ENCODE measurements at places on chromosomes 13 and 19.

GRCh38 chr13:73411067-73411809 is 352.4 kb downstream of the KLF5 start:
- no peak for DNase-seq

DNA sequence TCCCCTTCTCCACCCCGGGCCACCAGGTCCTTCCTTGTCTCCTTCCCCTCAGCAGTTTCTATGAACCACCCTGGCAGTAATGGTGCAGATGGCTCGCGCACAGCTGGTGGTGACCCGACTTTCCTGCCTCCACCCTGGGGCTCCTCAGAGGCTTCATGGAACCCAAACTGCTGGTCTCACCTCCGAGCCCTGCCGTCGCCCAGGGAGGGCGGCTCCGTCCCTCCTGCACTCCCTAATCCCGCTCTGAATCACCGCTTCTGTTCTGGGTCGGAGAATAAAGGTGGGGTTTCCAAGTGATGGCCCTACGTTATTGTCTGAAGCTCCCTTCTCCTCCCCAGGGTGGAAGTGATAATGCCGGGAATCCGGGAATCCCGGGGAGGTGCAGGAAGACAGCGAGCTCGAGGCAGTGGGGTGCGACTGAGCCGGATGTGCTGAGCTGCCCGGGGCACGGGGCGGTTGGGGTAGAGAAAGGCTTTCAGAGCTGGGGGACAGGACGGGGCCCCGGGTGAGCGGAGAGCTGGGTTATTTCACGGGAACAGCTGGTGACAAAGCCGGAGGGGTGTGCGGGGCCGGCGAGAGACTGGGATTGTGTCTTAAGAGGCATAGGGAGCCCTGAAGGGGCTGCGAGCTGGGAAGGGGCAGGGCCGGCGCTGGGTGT is 711 bp downstream of the FUT2 start:
- DNase-seq = no peak

DNA sequence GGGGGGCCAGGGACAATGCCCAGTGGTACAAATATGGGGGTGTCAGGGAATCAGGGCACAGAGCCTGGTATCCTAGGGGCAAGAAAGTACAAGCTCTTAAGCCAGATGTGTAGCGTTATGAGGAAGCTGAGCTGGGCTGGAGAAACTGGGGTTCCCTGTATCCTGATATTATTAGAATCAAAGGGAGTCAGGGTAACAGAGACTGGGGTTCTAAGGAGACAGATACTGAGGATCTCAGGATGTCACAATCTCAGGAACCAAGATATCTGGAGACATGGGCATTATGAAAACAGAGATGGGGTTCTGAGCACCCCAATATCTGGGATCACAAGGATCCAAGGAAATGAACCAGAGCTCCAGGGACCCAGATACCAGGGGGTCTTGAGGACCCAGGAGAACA is 784 bp downstream of the BCL3 start:
- no peak for DNase-seq

DNA sequence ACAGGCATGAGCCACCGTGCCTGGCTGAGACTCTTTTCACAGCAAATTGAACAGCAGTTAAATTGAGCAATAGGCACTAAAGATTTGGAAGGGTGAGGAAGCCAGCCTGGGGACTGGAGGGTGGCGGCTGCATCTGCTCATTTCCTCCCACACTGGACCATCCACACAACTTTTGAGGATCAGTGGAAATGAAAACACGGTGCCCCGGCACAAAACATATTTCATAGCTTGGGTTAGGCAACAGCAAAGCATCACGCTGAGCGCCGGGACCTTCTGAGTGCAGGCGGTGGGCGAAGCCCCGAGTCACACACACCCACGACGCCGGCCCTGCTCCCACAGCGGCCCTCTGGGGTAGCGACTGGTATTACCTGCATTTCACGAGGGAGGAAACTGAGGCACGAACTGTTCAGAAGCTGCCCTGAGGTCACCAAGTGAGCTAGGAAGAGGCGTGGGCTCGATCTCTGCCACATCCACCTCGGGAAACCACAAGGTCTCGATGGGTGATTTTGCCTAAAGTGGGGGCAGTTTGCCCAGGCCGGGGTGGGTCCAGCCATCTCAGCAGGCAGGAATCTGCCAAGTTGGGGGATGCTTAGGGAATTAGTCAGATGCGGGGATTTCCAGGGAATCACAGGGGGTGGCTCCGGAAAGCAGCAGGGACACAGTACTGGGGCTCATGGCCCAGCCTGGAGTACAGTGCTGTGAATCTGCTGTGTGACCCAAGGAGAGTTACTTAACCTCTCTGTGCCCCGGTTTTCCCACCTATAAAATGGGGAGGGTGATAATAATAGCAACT is 3.5 kb upstream of the SBNO2 start:
- no peak for DNase-seq

- DNase-seq = no peak
Observed at GRCh38 chr13:34462843-34463242, 479.2 kb upstream of the NBEA start.

DNA sequence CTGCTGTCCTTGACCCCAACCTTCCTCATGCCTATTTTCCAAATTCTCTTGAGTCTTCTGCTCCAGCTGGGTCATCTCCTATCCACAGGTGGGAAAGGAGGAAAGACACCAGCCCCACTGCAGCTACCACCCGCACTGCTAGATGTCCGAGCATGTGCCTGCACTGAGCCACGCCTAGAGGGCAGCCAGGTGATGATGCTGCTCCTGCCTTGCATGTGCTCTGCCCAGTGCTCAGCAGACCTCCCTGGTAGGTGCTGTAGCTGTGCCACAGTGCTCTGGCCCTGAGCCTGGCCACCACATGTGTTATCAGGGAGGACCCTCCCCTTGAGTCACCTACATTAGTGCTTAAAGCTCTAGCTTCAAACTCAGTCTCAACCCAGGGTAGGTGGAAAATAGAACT is 6.9 kb upstream of the CYSLTR2 start:
- no peak for DNase-seq

DNA sequence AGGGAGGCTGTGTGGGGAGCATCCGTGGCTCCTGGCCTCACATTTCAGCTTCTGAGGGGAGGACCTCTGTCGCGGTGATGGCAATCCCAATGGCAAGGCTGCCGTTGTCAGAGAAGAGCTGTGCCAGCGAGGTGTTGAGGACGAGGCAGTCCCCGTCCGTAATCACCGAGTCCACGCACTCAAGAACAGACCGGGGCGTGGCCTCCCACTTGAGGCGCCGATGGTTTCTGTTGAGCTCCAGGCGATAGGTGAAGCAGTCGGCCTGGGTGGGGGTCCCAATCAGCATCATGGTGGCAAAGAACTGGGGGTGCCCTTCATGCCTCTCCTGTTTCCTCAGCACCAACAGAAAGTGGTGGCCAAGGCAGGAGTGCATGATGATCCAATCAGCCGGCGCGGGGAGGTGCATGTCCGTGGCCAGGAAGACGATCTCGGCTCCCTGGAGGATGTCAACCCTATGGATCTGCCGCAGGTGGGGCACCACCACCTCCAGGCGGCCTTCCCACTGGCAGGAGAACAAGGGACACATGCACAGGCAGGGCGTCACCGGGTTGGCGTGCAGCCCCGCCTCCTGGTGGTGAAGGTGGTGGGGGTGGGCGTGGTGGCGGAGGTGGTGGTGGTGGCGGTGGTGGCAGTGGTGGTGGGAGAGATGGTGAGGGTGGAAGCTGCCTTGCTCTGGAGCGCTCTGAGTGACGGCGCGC is 68.1 kb downstream of the SIAH3 start:
- no peak for DNase-seq

Measured in stimulated activated naive CD4-positive, alpha-beta T cell treated with Interleukin-2 at 50 U/mL for 16 hours (primary cell).